ENCODE measurements at places on chromosomes 11 and 22. TPM values are rescaled to one million over a fixed set of nuclear protein-coding genes. Genes with fewer than 3 reads are reported as not detected.

CREB3L1 gene
- total RNA-seq, result 0.15 TPM

OR52A1 gene
- not detected for total RNA-seq

P2RY2 gene
- not detected for total RNA-seq

MYOD1 gene
- not detected for total RNA-seq

C11orf65 gene
- 0.64 TPM for total RNA-seq

RANGAP1 gene
- total RNA-seq, result 197 TPM

LRRC74B gene
- total RNA-seq, result not detected

KIRREL3 gene
- total RNA-seq, result not detected

KREMEN1 gene
- not detected for total RNA-seq

FJX1 gene
- 0.34 TPM for total RNA-seq

MCHR1 gene
- total RNA-seq, result not detected

RBM4 gene
- total RNA-seq, result 131 TPM

PYGM gene
- 4.8 TPM for total RNA-seq

CCND1 gene
- total RNA-seq, result 26.4 TPM

HORMAD2 gene
- 0.21 TPM for total RNA-seq

KCTD14 gene
- total RNA-seq, result 0.16 TPM

Measured in activated T-helper 1 cell treated with anti-CD3 and anti-CD28 coated beads, Interleukin-12 subunit alpha, Interleukin-12 subunit beta, Interleukin-2, Interleukin-4 antibody, amounts not matched to agents 30 ng/mL and 10 ng/mL and 1 ng/mL, durations not matched to agents 14 hours and 24 hours and 36 hours (primary cell).